ENCODE measurements at places on chromosomes 13 and 19.

GRCh38 chr19:18279516-18280246, 1.7 kb downstream of the JUND start:
- peak; percentile 74 for DNase-seq

DNA sequence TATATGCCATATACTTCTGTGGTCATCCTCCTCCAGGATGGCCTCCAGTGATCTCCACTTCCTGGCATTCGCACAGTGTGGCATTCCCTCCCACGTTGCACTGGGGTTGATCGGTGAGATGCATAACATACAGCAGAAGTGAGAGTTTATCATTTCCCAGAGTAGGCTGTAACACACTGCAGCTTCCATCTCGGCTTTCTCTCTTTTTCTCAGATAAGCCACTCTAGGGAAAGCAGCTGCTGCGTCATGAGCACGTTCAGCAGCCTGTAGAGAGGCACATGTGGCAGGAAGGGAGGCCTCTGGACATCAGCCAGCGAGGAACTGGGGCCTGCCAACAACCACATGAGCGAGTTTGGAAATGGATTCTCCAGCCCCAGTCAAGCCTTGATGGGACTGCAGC, 807.1 kb downstream of the DIAPH3 start:
- DNase-seq: no peak

DNA sequence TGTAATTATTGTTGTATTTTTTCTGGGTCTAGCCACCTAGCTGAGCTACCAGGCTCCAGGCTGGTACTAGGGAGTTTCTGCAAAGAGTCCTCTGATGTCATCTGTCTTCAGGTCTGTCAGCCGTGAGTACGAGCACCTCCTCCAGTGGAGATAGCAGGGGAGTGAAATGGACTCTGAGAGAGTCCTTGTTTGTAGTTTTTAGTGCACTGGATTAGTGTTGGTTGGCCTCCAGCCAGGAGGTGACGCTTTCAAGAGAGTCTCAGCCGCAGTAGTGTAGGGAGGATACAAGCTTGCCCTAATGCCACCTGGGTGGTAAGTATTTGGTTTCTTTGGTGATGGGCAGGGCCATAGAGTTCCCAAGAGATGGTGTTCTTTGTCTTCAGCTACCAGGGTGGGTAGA, 384.8 kb downstream of the SLC7A1 start:
- no peak for DNase-seq

- DNase-seq: no peak
Observed at GRCh38 chr19:7682175-7682855, 1.7 kb downstream of the TRAPPC5 start.

GRCh38 chr19:55632463-55632834, 8.1 kb upstream of the ZNF784 start:
- DNase-seq: peak; percentile 67

- DNase-seq: no peak
Observed at GRCh38 chr19:50001775-50002174, 23.4 kb downstream of the VRK3 start.

- DNase-seq: no peak
Observed at GRCh38 chr13:28349371-28349770, 145.6 kb downstream of the FLT1 start.

DNA sequence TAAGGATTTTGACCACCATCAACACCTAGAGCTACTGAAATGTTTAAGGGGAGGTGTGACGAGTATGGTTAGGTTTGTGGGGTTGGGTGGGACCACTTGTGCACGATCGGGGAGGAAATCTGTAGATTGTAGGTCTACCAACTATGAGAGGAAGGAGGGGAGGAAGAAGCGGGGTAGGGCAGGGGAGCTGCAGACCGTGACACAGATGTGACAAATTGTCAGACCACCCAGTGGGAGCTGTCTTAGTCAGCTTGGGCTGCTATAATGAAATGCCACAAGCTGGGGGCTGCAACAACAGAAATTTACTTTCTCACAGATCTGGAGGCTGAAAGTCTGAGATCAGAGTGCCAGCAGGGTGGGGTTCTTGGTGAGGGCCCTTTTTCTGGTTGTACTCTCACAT, 62.2 kb upstream of the ARGLU1 start:
- DNase-seq: no peak

DNA sequence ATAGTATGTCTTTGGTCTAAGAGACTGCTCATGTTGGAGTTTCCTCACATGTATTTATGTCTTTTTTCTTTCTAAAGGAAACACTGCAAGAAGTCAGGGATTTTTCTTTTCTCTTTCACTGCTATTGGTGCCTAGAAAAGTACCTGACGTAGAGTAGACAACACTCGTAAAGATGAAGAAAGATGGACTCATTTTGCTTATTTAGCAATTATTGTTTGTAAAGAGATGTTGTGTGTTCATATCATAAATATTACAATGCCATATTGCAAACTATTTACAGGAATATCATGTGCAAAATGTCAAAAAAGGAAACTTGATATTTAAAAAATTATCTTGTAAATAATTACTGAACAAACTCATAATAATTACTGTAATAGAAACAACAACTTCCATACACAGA, 2711.5 kb upstream of the PCDH20 start:
- DNase-seq: no peak

DNA sequence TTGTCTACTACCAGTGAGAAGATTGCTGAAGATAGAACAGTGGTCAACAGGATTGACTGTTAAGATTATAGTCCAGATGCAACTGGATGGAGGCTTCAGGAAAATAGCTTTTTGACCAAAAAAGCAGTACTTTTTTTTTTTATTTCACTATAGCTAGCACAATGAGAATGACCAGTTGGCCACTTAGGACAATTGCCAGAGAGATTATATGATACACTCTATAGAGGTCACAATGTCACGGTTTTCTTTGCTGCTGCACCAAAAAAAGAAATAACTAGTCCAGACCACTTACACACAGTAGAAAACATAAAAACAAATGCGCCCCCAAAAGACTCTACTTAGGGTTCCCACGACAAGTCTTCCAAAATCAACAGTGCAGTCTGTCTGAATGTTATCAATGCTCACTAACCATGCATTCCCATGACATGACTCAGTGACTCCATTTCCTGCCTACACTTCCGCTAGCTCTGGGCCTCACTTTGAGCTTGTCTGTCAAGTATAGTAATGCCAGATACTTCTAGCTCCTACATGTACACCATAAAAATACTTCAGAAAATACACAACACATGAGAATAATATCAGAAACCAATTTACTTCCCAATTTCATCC, 209.1 kb upstream of the STARD13 start:
- DNase-seq: no peak

GRCh38 chr19:11651062-11651461, 53.8 kb downstream of the ZNF627 start:
- DNase-seq: no peak

DNA sequence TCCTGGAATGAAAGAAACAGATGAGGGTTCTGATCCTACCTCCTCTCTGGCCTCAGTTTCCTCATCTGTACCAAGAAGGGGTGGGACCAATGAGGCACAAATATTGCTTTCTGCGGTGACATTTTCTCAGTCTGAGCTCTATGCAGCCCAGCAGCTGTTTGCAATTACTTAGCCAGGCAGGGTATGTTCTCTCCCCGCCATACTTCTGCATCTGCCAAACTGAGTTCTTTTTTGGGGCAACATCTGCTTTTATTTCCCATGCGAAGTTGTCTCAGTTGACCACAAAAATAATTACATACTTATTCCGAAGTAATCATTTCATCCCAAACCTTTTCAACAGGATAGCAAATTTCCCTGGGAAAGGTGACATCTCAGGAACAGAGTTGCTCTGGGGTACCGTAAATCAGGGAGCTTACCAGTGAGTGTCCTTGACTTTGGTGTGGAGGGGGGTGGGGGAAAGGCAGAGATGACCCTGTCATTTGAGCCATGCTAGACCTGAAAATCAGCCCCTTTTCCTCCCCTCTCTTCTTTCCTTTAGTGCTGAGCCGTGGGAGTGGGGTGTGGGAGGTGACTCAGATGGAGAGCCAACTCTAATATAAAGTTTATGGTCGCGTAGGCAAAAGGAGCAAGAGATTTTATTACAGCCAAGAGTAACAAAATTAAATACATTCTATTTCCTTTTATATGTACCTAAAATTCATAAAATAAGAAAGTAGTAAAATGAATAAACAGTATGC, 165.7 kb upstream of the KL start:
- DNase-seq: no peak

DNA sequence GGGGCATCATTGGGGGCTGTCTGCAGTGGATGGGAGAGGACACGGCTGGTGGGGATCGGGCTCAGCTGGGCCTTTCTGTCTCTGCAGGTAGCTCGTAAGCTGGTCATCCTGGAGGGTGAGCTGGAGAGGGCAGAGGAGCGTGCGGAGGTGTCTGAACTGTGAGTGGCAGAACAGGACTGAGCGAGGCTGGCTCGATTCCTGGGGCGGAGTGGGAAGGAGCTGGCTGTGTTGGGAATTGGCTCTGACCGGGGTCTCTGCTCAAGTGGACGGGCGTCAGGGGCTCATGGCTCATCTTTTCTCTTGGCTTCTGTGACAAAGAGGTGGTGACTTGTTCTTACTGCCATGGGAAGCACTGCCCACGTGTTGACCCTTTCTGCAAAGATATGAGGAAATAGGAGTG, 11.6 kb downstream of the TPM4 start:
- DNase-seq: no peak

- DNase-seq: no peak
Observed at GRCh38 chr13:86446311-86446710, 647.1 kb upstream of the SLITRK6 start.

- no peak for DNase-seq
Observed at GRCh38 chr19:5349041-5349440, 8.4 kb upstream of the PTPRS start.

DNA sequence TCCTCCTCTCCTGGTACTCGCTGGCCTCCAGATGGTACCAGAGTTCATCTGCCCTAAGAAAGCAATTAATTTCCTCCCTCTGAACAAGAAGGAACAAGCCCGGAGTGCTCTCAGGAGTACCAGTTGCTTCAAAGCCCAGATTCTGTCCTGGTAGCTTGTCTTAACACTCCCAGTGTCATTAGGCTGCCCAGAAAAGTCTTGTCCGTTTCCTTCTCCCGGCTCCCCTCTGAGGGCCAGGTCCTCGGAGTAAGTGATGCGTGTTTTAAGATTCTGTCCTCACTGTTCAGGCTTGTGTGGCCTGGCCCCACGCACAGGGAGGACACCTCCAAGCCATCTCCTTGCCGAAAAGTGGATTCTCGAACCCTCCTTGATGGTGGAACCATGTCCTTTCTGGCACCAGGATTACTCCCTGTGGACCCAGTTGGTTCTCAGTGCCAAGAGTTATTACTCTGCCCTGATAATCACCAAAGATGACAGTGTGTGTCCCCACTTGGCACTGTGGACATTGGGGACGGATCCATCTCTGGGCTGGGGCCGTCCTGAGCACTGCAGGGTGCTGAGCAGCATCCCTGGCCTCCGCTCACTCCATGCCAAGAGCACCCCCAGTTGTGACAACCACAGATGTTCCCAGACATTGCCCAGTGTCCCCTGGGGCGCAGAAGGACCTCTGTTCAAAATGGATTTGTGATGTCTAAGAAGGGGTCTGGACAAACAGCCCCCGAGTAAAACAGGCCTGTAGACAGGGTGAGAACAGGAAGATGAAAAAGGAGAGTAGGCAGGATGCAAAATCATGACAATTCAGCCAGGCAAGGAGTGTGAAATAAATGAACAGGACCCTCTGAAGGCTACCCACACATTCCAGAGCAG, 52.4 kb downstream of the RFX2 start:
- no peak for DNase-seq

- no peak for DNase-seq
Observed at GRCh38 chr19:13929956-13930355, 8.3 kb downstream of the PODNL1 start.

GRCh38 chr19:49019242-49019932, 2.5 kb upstream of the LHB start:
- peak; percentile 33 for DNase-seq

DNA sequence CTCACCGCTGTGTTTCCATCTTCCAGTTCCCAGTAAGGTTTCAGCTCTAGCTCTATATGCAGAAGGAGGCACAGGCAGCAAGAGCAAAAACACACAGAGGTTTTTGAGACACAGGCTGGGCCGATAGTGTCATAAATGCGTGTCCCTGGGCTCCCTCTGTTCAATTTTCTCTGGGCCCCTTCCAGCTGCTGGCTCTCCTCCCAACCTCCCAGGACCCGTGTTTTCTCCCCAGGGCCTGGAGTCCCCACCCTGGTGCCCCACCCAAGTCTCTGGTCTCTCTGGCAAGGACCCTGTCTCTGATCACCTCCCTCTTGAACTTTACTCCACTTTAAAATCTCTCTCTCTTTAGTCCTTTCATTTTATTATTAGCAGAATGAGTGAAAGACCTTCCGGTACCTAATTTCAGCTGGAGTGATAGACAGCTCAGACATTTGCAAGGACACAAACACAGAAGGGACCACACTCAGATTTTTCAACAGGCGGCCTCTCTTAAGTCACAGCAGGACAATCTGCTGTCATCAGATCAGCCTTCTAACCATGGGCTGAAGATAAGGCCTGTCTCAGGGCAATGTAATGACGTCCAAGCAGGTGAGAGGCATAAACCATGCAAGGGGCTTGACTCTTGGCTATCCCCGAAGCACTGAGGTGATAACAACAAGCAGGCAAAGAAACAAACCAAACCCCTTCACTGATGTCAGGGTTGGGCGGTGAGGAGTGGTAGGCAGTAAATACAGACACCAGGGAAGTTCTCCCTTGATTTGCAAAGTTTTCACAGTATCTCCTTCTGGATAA, 190.0 kb upstream of the IRS2 start:
- DNase-seq: no peak

DNA sequence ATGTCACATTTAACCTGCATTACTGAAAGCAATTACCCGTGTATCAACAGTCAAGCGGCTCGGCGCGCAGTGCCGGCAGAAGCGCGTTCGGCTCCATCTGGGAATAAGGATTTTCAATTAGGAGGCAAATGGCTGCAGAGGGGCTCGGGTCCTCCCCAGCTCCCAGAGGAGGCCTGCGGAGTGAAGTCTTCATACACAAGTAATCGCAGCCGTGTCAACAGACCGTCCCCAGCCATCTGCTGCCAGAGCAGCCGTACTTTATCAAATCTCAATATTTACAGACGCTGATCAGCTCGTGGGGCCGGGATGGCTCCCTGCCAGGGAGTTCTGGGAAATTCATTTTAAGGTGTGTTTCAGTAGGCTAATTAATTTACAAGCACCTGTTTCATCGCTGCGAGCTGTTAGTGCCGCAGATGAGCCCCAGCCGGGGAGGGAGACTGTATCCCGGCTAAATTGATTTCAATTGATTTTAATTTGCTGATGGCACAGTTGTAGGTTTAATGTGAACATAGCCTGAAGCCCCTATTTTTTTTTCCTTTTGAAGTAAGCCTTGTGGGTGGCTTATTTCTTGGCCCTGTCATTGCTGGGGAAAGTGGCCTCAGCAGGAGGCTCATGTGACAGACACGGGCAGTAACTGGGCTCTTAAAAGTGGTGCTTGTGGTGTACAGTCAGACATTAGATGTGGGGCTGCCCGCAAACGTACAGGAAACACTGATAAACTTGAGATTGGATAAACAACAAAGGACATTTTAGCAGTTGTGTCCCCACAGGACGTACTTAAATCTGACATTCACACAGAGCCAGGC, 252.7 kb downstream of the TEX29 start:
- DNase-seq: no peak

GRCh38 chr19:51788029-51788428, 6.9 kb upstream of the FPR3 start:
- DNase-seq: no peak
